Fibroblast of skin of back (primary cell): ENCODE measurements at places on chromosomes 4 and X.
A peak's percentile ranks its signal among the peaks of the same experiment; 100 is the strongest.

DNA sequence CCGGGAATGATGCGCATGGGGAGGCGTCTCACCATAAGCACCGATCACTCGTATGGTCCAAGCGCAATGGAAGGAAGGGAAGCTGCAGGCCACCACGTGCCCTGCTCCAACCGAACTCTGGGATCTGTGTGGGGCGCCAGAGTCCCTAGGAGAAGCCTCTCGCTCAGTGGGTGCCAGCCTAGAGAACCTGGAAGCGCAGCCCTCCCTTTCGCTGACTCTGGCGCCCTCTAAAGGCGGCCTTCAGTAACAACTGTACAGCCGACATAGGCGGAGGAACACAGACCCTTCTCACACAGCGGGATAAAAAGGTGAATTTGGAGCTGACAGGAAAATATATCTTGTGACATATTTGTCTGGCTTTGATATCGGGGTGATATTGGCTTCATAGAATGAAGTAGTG is 76.0 kb downstream of the INTS6L start:
- peak; percentile 19 for DNase-seq

GRCh38 chr4:159481936-159482335 is 379.1 kb downstream of the RAPGEF2 start:
- DNase-seq = no peak

GRCh38 chr4:64781737-64782326 is 372.6 kb upstream of the TECRL start:
- peak; percentile 46 for DNase-seq

DNA sequence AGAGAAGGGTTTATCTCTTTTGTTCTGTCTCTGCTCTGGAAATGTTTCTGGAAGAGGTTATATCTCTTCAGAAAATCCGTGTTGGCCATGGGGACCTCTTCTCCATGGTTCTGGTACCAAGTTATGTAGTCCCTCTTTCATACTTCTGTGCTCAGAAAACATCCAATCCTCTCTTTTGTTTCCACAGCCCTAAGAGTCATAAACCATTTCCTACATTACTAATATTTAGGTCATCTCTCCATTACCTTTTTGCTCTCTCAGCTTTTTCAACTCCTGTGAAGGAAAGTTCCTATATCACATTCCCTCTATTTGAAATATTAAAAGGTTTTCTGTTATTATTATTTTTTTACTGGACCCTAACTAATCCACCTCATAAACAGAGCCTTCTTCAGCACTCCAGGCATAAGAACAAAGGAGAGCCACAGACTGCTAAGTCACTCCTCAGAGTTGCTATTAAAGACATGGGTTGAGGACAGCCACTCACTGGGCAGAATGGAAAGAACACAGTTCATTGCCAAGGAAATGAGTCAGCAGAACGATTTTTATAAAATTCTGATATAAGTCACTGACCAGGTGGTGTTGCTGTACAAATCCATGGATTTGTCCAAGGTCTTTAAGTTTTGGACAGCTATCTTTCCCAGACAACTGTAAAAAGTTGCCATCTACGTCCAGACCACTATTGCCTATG is 122.4 kb upstream of the NPY2R start:
- peak; percentile 4 for DNase-seq

GRCh38 chr4:173482330-173482931 is 47.6 kb downstream of the HAND2 start:
- DNase-seq = no peak

- DNase-seq = no peak
Observed at GRCh38 chr4:95167805-95168204, 381.0 kb downstream of the UNC5C start.

GRCh38 chr4:995311-996026 is 2.3 kb upstream of the SLC26A1 start:
- DNase-seq = no peak

DNA sequence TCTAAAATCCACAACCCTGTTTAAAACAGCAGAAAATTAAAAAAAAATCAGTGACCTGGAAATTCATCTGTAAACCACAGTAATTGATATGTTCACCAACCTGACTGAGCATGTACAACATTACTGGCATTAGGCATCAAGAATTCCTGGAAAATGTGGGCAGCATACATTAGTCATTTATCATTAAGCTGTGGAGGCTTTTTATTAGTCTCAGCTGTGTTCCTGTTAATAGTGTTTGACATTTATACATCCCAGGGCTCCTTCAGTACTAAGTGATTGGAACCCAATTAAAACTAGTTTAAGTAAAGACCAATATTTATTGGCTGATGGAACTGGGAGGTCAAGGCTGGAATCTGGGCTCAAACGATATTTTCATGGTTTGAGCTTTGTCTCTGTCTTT is 227.3 kb upstream of the GIMD1 start:
- DNase-seq = no peak

DNA sequence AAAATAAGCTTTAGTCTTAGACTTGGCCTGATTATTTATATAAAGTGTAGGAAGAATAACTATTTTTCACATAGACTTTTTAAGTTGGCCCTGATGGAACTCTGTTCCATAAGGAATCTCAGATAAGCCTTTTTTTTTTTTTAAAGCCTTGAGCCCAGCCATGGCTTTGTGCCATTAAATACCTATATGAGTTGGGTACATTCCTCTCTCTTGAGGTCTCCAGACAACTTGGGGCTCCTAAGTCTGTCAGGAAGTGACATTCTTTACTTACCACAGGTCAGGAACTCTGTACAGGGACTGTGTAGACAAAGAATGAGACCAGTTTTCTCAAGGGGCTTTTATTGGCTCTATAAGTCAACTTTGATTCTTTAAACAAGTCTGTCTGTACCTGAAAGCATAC is 27.1 kb upstream of the IGFBP7 start:
- peak; percentile 74 for DNase-seq

GRCh38 chr4:79915246-79915645 is 157.8 kb downstream of the ANTXR2 start:
- no peak for DNase-seq

DNA sequence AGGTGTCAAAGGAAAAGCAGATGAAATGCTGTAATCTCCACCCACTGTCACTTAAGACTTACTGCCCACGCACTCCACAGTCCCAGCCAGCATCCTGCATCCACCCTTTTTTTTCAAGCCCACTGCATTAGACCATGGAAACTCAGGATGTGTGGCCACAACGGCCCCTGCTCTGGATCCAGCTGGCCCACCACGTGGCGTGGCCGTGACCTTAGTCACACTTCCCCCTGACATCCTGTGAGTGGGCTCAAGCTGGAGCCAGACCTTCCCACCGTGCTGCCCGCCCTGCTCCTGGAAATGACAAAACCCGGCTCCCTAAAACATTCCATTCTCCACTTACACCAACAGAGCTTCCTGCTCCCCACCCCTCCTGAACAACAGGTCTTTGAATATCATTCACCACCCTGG is 588.3 kb upstream of the DIPK2B start:
- DNase-seq = no peak

- DNase-seq = no peak
Observed at GRCh38 chr4:123106747-123107146, 184.3 kb upstream of the NUDT6 start.

- peak; percentile 67 for DNase-seq
Observed at GRCh38 chr4:121656269-121656641, 40.5 kb downstream of the ANXA5 start.

DNA sequence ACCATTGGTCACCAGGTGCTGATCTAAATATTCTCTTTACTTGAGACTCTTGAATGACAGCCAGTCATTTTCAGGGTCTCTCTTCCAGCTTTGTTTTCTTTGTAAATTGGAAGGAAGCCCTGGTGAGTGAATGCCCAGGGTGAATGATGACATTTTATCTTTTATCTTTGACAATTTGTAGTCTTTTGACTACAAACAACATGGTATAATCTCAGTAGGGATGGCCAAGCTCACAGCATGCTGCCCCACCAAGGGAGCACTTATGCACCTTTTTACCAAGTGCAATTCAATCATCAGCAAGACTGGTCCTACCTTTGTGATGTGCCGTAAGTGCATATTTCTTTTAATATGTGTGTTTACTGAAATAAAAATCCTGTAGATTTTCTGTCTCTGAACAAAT is 5.7 kb downstream of the AFM start:
- DNase-seq = no peak

DNA sequence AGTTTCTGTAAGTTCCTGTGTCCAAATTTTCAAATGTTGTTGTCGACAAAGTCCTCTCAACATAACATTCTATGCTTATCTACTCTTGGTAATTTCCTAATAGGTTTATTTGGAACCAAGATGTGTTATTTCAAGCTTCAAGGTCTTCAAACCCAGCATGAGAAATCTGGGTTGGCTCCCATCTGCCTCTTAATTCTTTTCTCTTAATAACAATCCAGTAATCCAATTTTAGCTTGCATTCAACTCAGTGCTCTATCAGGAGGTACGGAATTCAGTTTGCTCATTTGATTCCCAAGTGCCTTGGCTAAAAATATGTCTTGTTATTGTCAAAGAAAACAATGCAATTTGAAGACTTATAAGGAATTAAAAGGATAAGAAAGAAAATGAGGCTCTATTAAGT is 235.5 kb upstream of the MID1 start:
- DNase-seq = no peak

DNA sequence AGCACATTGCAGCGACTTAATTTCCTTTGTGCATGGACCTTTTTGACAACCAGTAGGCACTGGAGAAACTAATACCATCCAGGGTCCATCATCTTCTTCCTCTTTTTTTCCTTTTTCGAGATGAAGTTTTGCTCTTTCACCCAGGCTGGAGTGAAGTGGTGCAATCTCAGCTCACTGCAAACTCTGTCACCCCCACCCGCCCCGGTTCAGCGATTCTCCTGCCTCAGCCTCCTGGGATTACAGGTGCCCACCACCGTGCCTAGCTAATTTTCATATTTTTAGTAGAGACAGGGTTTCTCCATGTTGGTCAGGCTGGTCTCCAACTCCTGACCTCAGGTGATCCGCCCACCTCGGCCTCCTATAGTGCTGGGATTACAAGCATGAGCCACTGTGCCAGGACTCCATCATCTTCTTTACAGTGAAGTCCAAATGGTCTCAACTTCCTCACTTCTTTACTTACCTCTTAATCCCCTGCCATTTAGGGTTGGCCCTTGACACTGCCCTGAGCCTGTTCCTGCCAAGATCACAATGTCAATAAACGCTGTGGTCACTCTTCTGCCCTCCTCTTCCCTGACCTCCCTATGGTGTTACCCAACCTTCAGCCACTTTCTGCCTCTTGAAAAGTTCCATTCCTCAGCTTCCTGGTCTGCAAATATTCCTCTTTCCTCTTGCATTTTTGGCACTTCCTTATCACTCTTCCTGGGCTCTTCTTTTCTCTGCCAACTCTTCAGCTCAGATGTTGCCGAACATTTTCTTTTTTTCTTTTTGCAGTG is 119.8 kb upstream of the SLC34A2 start:
- no peak for DNase-seq

- DNase-seq = peak; percentile 48
Observed at GRCh38 chrX:119427024-119427794, 28.1 kb downstream of the SLC25A43 start.

GRCh38 chr4:46549125-46549524 is 159.2 kb upstream of the GABRA2 start:
- DNase-seq = no peak

DNA sequence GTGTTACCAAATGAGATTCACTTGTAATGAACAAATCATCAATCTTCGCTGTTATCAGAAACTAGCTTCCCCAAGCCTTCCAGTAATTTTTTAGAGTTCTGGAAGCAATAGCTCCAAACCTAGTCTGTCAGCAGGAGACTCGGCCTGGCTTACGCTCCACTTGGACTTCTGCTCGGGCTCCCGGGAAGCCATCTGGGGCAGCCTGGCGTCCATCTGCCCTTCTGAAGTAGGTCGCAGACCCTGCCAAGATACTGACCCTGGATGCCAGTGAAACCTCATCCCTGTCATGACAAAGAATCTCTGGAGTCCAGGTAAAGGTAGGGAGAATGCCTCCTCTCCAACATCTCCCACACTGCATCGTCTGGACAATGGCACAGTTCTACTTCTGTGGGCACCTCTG is 493.8 kb upstream of the ZFP42 start:
- DNase-seq = no peak

DNA sequence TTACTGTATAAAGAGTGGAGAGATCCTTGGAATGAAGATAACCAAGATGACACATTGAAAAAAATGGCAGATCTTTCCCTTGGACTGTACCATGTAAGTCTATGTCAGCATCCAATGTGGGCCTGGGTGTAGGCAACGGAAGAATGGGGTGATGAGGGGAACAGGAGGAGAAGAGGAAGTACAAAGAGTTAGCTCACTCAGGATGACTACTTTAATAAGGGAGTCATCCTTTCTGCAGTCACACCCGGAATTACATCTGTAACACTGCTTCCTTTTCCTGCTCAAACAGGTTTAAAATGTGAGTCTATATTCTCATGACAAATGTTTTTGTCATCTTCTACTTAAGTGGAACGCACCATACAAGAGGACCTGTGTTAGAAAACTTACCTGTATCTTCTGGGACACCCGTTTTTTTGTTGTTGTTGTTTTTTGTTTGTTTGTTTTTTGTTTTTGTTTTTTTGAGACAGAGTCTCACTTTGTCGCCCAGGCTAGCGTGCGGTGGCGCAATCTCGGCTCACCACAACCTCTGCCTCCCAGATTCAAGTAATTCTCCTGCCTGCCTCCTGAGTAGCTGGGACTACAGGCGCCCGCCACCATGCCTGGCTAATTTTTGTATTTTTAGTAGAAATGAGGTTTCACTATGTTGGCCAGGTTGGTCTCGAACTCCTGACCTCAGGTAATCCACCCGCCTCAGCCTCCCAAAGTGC is 18.0 kb downstream of the HPSE start:
- no peak for DNase-seq

- peak; percentile 29 for DNase-seq
Observed at GRCh38 chr4:127783026-127783769, 1.1 kb downstream of the HSPA4L start.

- DNase-seq = peak; percentile 58
Observed at GRCh38 chr4:181971973-181972372, 271.2 kb upstream of the TENM3 start.

DNA sequence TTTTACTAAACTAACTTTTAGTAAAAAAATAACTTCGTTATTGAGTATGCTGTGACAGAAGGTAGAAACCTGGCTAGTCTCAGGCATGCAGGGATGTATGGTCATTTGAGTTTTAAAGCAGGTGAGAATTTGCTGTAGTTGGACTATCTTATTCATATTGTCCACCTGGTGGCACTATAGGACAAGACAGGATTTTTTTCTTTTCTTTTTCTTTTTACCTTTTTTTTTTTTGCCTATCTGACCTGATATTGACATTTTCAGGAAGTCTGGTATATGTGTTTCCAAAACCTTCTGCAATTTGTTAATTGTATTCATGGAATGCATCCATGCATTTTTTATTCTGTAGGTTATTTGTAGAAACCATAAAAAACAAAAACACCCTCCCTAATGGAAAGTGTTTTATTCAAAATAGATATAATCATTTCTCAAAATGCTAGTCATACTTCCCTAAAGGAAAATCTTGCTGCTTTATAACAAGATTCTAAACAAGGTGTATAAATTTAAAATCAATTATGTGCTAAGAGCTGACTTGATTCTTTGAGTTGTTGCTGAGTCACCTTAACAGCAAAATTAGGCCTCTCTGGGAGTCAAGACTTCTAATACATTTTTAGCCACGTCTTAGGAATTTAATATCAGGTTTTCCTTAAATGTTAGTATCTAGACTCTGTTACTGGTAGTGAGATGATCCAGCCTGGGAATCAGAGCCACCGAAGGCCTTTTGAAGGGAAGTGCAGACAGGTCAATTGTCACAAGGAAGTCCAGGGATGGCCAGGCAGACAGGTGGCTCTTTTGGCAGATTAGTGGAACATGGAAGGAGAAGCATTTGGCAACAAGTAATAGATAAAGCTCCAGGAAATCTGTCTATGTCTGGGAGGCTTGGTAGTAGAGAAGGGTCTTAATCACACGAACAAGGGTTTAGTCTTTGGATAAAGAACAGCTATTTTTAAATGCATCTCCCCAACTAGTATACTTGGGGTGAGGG is 201.3 kb upstream of the GNPDA2 start:
- peak; percentile 13 for DNase-seq

GRCh38 chr4:81528979-81529378 is 57.3 kb upstream of the RASGEF1B start:
- DNase-seq = no peak
